ENCODE measurements at places on chromosomes 11 and 22.

DNA sequence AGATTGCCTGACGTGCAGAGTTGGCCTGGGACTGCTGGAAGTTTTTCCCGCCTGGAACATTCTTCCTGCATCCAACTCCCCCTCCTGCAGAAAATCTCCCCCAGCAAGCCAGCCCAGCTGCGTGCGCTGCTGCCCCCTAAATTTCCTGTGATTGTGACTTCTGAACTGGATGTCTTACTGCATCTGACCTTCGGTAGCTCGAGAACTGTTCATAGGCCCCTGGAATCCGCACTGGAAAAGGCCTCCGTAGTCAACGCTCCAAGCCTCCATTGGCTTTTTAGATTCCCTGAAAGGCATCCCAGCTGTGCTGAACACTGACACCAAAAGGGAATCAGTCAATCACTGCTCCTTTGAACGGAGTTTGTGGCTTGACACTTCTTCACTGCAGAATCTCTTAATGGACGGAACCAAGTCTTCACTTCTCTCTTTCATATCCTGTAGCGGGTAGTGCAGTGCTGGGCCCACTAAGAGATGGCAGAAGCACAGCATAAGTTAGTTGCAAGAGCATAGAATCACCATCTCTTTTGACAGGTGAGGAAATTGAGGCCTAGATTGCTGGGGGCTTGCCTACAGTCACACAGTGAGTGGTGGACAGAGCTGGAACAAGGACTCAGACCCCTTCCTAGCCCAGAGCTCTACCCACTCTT is 14.2 kb upstream of the RASD2 start:
- DNase-seq, result no peak

GRCh38 chr11:83303316-83303715 is 17.1 kb upstream of the CCDC90B start:
- DNase-seq, result no peak

DNA sequence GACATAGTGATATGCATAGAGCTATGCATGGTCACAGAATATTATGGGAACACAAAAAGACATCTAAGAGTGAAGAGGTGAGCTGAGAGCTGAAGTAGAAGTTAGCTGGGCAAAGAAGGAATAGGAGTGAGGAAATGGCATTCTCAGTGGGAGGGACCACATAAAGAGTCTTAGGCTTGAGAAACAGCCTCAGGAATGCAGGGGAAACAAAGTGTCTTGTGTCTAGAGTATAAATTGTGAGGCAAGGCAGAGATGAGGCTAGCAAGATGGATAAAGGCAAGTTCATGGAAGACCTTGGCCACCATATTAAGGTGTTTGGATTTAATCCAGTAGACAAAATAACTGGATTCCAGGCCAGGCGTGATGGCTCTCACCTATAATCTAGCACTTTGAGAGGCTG is 40.6 kb upstream of the CRTAM start:
- no peak for DNase-seq

DNA sequence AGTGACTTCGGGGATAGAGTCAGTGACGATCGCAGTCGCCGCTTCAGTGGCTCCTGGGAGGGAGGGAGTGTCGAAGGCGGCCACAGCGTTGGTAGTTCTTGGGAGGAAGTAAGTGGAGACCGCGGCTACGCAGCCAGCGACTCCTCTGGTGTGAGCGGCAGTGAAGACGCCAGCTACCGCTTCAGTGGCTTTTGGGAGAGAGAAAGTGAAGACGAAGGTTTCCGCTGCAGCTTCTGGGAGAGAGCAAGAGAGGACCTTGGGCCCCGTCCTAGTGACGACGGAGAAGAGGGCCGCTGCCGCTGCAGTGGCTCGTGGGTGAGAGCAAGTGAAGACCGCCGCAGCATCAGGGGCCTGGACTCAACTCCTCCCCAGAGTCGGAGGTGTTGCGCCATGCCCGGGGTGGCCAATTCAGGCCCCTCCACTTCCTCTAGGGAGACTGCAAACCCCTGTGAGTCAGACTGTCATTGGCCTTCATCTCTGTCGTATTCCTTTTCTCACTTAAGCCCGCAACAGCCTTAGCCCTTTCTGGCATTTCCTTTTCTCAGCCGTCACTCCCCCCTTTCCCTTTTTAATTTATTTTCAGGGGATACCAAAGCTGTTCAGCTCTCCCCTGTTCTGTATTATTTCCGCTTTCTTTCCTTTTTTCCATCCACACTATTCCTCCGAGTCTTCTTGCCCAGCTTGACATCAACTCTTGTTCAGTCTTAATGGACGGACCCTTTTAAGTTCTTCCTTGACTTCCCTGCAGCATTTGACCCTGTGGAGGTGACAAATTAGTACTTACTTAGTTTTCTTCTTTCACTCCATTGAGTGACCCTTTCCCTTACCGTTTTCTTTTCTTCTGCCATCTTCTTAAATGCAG is 1.0 kb downstream of the ANKRD42 start:
- peak; percentile 47 for DNase-seq

- DNase-seq, result no peak
Observed at GRCh38 chr22:23116506-23117263, 25.1 kb downstream of the RSPH14 start.

All from anterior cingulate cortex (tissue), 58 donors.